ENCODE measurements at places on chromosomes 12 and 14.
A peak's percentile ranks its signal among the peaks of the same experiment; 100 is the strongest.

- DNase-seq = no peak
Measured at GRCh38 chr14:77128414-77128891, 13.1 kb downstream of the ZDHHC22 start.

GRCh38 chr12:57622293-57623245 is 10.4 kb downstream of the B4GALNT1 start:
- no peak for DNase-seq

DNA sequence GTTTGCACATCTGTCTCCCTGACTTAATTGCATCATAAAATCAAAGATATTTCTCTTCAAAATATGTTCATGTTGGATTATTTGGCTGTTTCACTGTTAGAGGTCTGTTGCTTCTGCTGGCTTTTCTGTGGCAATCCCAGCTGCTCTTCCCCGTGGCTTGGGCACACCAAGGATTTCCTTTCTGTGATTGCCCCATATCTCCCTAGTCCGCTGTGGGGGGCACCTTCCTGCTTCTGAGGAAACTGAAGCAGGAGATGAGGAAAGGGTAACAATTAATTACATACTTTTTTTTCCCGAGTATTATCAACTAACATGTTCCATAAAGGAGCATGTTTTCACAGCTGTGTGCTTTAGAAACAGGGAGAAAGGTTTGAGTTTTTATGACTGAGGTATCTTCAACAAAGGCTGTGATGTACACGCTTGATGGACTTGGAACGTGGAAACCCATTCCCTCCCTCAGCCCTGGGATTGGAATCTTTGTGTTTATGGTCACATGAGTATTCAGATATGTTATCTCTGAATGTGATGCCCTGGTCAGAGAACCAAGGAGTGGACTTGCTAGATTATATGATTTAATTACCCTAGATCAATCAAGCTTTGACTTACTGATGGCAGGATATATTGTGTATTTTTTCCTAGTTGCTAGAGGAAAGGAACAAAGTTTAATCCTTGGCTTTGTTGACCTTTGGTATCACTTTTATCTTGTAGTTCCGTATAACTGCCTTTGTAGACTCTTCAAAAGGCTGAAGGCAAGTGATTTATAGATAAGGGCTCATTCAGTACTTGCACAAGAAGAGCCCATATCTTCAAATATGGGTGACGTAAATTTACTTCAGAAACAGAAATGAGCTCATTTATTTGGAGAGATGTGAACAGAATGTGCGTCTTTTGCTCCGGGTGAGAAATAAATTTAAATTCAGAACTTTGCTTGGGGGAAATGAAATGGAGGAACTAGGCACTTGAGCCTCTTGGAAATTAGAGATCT is 46.7 kb downstream of the BORCS5 start:
- DNase-seq = no peak

DNA sequence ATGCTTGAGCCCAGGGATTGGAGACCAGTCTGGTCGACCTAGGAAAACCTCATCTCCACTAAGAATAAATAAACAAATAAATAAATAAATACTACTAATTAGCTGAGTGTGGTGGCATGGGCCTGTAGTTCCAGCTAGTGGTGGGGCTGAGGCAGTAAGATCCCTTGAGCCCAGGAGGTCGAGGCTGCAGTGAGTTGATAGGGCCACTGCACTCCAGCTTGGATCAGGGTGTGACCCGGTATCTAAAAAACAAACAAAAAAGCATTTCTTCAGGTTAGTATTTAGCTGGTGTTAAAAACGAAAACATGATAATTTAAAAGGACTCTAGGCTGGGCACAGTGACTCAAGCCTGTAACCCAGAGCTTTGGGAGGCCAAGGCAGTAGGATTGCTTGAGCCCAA is 1.2 kb upstream of the FGD4 start:
- DNase-seq = no peak

DNA sequence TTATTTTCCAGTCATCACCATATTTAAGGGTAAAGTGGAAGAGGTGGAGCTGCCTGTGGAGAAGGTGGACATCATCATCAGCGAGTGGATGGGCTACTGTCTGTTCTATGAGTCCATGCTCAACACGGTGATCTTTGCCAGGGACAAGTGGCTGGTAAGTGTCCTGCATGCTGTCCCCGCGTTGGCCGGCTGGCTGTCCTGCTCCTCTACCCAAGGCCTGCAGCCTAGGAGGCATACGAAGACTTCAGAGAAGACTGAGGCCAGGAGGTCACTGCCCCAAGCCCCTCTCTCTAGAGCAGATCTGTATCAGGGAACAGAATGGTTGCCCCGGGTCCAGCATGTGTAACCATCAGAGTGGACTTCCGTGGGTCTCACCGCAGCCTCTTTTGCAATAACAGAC is 77.7 kb downstream of the PRMT8 start:
- DNase-seq = no peak

DNA sequence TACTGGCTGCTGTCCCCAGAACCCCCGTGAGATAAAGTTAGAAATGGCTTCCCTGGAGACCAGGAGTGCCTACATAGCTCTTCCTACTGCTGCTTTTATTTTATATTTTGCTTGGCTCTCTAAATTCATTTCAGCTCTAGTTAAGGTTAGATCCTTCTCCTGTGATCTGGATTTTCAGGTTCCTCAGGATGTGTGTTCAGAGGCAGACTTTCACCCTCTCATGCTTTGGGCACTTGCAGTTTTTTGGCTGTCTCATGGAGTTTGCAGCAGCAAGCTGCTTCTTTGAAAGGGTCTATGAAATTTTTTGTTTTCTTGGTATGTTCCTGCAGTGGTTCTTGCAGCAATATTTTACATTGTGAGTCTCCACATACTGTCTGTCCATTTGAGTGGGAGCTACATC is 93.3 kb downstream of the ATP23 start:
- DNase-seq = no peak

GRCh38 chr12:49040364-49040855 is 20.2 kb downstream of the KMT2D start:
- DNase-seq = no peak

DNA sequence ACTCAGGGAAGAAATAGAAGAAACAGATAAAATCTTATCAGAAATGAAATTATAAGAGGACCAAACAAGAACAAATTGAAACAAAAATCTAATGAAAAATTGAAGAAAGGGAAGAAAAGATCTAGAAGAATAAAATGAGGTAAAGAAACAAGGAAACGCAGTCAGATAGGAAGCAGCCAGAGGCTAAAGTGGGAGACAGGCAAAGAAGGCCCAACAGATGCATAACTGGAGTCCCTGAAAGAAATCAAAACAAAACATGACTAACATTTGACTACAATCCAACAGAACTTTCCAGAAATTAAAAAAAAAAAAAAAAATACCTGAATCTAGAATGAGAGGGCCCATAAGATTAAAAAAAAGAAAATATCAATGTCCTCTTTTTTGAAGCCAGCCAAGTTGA is 65.6 kb downstream of the AMN start:
- DNase-seq = no peak

DNA sequence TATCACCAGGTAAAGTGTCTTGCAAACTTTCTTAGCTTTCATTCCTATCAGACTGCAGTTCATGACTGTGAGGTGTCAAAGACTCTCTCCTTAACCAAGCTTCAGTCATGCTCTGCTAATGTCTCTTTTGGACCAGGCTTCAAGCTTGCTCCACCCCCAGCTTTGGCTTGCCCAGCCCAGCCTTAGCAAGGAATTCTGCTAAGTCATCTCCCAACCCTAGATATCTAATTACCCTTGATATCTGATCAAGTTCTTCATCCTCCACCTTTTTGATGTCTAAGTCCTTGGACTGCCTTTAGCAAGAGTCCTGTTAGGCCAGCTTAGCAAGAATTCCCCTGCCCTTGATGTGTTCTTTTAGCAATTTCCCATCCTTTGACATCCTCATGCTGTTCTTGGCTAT is 108.9 kb upstream of the FGD4 start:
- DNase-seq = no peak

DNA sequence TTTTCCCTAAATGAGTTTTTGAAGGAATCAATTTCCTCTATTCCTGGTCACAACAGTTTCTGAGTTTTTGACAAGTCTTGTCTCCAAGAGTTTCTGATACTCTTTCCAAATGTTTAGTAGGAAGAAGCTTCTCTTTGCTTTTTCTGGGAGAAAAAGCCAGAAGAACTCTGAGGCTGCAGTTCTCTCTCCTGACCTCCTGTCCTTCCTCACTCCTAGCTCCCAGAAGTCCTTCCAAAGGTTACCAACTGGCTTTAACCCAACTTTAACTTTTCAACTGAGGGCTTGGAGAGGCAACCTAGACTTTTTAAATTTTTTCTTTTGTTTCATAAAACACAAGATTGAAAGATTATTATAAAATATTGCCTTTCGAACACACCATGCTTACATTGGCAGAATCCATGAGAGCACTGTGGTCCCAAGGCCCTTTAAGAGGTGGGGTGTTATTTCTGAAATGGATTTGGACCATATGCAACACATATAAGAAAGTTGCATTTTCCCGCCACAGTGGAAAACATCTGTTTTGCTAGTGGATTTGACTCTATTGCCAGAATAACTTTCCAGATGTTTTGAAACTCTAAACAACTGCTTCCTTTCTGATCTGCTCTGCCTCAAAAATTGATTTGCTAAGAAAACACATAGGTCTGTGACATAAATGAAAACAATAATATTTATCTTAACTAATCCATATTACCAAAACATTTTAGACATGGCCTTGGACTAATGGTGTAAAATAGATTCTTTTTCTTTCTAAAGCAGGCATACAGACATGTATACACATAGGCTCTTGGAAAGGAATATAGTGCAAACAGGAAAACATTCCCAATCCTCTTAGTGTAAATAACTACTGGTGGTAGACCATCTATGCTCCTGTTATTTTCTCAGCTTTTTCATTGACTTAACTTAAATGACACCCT is 22.3 kb upstream of the EPS8 start:
- DNase-seq = no peak

- DNase-seq = no peak
Measured at GRCh38 chr12:52606581-52607218, 5.4 kb upstream of the KRT72 start.

DNA sequence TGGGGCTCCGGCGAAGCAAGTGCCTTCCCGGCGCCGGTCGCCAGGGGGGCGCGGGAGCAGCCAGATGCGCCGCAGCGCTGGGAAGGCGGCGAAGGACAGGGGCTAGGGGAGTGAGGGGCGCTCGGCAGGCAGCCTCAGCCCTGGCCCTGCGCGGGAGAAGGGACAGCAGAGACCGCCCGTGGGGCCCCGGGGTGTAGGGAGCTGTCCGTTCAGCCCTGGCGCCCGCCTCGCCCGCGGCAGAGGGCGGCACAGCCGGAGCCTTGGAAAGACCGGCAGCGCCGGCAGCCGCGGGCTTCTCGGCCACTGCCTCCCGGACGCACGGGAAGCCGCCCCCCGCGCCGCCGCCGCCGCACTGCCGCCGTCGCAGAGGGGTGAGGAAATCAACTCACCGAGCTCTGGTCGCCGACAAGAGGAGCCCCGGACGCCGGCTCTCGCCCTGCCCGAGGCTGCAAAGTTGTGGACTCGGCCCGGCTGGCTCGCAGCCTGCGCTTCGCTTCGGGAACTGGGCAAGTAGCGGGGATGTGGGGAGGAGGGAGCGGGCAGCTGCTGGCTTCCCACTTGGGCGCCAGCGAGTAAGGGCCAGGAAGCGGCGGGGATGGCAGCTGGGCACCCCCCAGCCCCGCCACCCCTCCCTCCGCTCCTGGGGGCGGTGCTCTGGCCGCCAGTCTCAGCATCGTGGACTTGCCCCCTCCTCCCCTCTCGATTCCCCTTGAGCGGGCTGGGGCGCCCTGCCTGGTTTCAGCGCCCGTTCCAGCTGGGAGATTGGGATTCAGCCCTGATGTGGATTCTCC is at the start of gene ZDHHC22:
Gene ZDHHC22 (minus strand): TSS at position 578 of the 791 bp plus-strand sequence. CDS start 2,053 bp downstream, outside the sequence.
- DNase-seq = no peak

DNA sequence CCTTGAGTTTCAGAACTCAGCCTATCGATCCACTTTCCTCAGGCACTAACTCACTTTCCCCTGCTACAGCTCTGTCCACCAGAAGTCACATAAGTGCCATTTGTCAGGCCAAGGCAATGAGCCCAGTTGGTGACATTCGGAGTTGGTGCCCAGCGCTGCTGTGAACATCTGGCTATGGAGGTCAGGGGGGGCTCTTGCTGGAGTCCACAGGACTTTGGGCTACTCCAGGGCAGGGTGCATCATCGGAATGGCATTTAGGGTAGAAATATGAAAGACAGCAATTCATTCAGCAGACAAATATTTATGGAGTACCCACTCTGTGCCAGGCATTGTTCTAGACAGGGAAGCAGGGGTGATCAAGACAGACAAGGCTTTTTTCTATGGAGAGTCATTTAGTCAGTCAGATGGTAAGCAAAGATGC is 1.5 kb upstream of the PPP1CC start:
- DNase-seq = peak; percentile 87

DNA sequence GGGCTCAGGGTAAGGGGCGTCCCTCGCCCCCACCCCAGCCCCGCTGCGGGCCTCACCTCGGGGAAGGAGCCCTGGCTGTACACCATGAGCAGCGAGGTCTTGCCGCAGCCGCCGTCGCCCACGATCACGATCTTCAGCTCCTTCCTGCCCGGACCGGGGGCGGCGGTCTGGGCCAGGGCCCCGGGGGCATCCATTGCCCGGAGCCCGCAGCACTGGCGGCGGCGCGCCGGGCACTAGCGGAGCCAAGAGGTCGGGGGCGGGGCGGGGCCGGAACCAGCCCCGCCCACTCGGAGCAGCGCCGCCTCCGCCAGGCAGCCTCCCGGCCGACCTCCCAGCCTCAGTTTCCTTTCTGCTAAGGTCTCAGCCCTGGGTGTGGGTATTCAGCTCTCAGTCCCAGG is at the start of gene RHOF:
Gene RHOF (minus strand): TSS at position 249 of the 398 bp plus-strand sequence. CDS start 55 bp downstream, at position 194.
- DNase-seq = no peak

GRCh38 chr12:8970432-8970831 is 18.9 kb upstream of the KLRG1 start:
- no peak for DNase-seq

GRCh38 chr12:22180705-22181104 is 134.7 kb downstream of the CMAS start:
- DNase-seq = no peak

GRCh38 chr12:16531621-16532020 is 74.3 kb downstream of the LMO3 start:
- DNase-seq = no peak

DNA sequence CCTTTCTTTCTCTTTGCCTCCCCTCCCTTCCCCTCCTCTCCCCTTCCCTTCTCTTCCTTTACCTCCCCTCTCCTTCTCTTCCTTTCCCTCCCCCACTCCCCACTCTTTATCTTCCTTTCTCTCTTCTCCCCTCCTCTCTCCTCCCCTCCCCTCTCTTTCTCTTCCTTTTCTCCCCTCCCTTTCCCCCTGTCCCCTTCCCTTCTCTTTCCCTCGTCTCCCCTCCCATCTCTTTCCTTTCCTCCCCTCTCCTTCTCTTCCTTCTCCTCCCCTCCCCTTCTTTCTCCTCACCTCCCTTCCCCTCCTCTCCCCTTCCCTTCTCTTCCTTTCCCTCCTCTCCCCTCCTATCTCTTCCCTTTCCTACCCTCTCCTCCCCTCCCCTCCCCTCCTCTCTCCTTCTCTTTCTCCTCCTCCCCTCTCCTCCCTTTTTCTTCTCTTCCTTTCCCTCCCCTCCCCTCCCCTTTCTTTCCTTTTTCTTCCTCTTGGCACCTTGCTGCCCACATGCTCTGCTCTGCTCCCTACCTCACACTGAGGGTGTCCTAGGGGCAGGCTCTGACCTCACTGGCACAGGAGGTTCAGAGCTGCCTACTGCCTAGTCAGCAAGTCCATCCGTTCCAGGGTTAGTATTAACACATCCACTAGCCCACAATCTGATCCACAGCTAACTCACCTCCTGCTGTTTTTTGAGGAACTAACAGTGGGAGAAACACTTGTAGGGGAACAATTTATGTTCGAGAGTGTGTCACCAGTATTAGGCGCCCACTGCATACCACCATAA is 101.0 kb downstream of the NUAK1 start:
- no peak for DNase-seq

GRCh38 chr12:2797721-2798418 is 3.1 kb downstream of the FKBP4 start:
- DNase-seq = no peak

Data from HS-5 (cell line).